Fibroblast of the aortic adventitia (primary cell): ENCODE measurements at places on chromosomes 1 and 21. TPM values are rescaled to one million over a fixed set of nuclear protein-coding genes. Genes with fewer than 3 reads are reported as not detected.

DNA sequence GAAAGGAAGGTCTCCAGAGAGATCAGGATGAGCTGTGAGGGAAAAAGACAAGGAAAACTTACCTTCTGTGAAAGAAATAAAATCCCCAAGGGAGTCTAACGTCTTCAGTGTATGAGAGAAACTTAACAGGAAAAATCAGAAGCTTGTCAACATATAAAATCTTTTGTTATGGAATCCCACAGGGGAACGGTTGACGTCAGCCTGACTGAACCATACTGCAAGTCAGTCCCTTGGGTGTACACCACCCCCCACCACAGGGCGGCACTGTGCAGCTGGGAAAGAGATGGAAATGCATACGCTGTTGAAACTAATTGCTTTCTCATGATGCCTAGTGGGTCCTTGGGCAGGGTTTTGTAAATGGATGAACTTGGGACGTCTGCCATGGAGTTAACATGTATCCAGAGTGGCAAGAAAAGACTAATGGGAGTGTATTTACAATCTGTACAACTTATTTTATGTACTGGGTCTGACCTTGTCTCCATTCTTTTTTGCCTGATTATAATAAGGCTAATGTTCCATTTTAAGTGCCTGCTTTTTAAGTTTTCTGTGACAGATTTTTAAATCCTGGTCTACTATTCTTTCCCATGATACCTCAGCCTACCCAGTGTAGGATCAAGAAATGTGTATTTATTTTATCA is 22.7 kb downstream of the UTP25 start:
- DNase-seq, result peak; percentile 84

GRCh38 chr1:98005326-98006010 is 84.6 kb upstream of the DPYD start:
- peak; percentile 66 for DNase-seq

DNA sequence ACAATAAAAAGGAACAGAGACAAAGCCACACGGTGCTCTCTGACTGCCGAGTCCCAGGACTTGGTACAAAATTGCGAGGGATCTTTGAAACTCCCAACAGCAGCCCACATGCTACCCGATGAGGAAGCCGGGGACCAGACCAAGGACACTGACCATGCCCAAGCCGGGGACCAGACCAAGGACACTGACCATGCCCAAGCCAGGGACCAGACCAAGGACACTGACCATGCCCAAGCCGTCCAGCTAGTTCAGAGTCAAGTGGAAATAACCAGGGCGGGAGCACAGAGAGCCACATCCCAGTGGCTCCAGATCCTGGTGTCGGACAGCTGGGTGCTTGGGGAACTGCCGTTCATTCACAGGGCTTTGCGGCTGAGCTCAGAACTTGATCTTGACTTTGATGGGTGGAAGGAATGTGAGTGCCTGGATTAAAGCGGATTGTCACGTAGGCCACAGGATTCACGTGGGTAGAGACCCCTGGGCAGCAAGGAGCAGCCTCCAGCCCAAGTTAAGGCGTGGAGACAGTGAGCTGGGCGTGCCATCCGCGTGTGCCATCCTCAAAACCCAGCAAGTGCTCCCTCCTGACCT is 16.5 kb upstream of the TRAPPC10 start:
- DNase-seq, result no peak

DNA sequence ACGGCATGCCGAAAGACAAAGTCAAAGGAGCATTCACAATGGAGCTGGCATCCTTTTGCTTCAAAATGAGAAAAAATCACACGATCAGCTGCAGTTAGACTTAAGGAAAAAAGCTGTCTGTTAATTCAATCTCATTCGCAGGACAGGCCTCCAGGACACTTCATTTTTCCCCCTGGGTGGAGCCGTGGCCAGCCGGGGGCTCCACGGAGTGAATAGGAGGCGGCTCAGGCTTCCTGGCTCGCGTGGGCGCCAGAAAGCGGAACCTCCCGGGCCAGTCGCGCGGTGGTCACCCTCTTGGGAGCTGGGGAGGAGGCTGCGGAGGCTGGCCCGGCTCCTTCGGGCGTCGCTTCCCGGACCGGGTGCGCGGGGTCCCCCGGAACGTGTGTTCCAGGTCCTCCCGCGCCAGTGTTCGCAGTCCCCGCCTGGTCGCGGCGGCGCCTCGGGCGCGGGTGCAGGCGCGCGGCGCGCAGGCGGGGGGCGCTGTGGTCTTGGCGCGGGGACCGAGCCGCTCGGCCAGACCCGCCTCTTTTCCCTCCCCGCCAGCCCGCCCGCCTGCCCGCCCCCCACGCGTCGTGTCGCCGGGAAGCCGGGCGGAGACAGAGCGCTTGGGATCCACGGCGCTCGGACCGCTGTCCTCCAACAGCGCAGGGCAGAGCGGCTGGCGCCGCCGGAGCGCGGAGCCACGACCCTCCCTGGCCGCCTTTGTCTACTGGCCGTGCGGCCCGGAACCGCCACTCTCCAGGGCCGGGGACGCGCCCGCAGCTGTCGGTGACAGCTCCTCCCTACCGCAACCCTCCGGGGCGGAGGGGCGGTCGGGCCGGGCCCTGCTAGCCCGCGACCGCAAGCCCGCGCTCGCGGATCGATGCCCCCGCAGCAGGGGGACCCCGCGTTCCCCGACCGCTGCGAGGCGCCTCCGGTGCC is at the start of gene RHOU:
RHOU (plus strand) TSS at position 599 of the 921 bp plus-strand sequence; CDS start at position 863, 264 bp downstream.
- peak; percentile 39 for DNase-seq

DNA sequence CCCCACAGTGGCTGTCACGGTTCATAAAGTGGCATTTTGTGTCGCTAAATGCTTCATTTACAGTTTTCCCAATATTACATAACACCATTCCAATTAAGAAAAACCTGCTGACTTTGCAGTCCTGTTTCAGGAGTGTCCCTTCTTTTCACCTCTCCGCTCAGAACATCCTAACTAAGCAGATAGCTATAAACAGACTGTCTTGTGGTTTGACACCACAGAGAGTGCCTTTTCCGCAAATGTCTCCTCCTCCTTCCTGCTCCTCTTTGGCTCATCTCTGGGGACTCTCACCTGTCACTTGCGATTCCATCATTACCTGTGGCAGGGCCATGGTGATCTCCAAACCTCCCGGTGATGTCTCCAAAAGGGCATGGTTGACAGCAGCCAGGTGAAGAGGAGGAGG is 119.0 kb downstream of the CNIH3 start:
- no peak for DNase-seq

DNA sequence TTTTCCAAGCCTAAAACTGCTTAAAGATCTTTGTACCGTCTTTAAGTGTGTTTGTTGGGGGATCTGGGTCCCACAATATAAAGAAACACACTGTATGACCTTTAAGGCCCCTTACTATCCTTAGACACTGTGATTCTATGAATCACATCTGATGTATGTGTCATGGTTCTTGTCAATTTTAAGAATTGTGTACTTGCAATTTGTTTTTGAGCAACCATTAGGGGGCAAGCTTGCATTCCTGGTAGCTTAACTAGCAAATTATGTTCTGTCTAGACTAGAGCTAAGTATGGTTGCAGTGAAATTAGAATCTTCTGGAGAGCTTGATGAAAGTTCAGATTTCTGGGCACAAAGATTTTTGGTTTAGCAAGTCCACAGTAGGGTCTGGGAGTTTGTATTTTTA is 219.5 kb downstream of the TPR start:
- DNase-seq, result peak; percentile 86

DNA sequence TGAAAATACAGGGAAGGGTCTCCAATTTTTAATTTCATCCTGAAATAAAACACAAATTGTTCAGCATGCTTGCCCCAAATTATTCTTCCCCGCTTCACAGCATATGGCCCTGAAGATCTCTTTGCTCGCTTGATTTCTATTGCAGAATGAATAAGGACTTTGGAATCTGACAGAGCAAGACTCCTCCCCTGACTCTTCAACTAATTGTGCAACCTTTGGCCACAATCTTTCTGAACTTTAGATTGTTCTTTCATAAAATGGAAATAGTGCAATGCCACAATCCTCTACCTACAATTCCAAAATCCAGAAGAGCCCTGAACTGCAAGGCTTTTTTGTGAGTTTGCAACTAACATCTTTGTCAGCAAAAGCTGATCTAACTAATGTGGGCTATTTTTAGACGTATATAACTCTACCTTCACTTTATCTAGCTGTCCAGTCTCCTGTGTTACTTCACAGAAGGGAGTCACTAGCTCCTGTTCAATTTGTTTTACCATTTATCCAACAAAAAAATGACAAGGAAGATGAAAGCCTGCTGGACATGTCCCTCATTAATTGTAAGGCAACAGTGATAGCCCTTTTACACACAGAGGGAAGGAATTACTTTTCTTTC is 13.4 kb downstream of the RNASEL start:
- DNase-seq, result peak; percentile 83

The ST6GALNAC5 gene
- 0.09 TPM in 1 of 2 replicates, not detected in the other for total RNA-seq

DNA sequence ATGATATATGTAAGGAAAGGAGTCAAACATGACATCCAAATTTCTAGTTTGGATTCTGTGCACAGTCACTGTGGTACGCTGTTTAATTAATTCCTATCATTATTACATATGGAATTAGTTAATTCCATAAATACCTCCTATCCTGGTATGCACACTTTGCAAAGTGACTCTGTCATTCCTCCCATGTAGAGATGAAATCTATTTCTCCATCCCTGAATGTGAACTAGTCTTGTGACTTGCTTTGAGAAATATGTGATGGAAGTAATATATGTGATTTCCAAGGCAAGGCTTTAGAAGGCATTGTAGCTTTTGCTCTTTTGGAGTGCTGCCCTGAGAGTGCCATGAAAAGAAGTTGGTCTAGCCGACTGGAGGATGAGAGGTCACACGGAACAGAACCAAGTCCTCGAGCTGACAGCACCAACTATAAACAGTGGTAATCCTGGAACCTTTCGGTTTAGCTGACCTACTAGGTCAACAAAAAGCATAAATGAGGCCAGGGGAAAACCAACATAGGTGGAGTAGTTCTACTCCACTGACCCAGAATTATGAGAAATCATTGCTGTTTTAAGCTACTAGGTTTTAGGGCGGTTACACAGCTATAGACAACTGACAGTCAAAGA is 1.5 kb downstream of the SELENOF start:
- peak; percentile 22 for DNase-seq

The ADORA3 gene
- not detected in 2 replicates for total RNA-seq

DNA sequence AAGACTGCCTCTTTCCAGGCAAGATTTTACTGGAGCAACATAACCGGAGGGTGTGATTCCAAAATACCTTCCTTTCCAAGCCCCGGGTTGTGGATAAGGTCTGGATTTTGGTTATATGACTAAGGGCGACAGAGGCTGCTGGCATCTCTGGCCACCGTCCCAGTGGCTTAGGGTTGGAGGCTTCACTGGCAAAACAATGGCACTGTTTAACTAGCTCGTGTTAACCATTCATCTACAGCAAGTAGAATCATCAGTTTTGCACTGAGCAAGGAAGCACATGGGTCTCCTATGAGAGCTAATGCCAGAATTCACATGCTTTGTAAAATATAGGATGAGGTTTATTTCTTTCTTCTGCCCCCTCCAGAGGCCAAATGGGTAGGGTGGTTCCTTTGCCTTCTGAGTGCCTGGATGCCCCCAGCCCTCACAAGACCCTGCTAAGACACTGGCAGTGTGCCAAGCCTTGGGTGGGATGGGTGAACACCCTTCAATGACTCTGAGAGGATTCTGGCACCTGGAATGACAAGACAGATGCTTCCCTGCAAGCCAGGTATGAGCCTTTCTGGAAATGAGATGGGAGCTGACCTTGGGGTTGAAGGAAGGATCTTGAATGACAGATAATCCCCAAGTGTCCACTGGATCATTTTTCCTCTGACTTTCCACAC is 36.8 kb downstream of the DHCR24 start:
- DNase-seq, result no peak

The PDZK1IP1 gene
- not detected in 2 replicates for total RNA-seq

GRCh38 chr1:99457381-99458165 is 188.3 kb upstream of the PALMD start:
- peak; percentile 33 for DNase-seq

DNA sequence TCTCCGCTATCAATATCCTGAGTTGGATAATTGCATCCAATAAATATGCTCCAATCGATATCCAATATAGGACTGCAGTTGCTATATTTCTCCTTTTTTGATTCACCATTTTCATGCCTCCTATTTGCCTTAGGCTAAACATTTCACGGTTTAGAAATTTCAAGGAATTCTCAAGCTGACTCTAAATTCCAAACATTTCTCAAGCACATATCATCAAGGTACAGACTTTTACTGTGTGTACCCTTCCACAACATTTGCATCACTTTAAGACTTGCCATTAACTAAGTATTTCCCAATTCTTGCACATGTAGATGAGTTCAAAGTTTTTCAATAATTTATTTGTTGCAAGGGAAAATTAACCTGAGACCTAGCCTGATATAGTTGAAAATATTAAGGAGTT is 795.2 kb upstream of the TMPRSS15 start:
- DNase-seq, result no peak

The MTARC1 gene
- 0.72 and 4.3 TPM in 2 replicates for total RNA-seq

GRCh38 chr1:160291248-160292220 is 6.6 kb upstream of the PEX19 start:
- DNase-seq, result peak; percentile 74

DNA sequence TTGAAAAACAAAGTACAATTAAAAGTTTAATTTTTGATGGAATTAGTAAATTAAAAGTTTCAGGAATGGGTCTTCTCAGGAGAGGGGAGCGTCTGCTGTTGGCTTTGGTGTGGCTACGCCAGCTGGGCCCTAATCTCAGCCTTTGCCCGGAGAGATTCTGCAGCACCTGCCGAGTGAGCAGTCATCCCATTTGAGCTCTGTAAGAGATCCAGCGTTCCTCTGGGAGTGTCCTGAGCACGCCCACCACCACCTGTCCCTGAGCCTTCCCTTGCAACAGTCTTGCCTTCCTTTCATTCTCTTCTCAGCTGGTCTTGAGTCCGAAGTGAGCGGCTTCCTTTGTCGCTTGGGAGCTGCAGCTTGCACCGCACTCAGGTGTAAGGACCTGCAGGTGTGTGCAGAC is 263.1 kb downstream of the CAMTA1 start:
- no peak for DNase-seq

- peak; percentile 16 for DNase-seq
These were observed 316.5 kb upstream of the USP24 start for GRCh38 chr1:55531644-55532043.

GRCh38 chr1:202076050-202076511 is 46.6 kb upstream of the GPR37L1 start:
- peak; percentile 16 for DNase-seq

DNA sequence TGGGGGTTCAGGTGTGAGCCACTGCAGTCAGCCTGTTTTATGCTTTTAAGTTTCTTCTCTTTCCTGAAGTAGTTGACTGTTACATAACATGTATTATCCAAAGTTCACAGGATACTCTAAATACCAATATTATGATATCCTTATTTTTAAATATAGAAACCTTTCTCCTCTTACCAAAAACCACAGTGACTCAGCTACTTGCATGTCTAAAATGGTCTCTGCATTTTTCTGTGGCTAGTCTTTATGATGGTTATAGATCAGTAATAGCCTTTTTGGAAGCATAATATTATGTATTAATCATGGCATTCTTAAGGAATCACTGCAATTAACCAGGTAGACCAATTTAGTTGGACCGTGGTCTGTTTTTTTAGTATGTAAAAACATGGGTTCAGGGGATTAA is 210.8 kb upstream of the CACYBP start:
- peak; percentile 85 for DNase-seq

DNA sequence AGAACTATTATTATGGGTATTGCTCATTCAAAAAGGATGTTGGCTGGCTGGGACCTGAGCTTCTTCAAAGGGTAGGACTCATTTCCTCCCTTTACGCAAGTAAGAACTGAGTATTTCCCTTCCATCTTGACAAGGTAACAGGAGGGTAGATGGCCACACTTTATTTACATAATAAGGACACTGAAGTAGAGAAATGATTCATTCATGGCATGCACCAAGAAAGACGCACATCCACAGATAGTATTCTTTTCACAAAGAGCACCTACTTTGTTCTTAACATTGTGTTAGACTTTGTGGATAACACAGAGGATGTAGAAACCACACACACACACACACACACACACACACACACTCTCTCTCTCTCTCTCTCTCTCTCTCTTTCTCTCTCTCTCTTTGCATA is 82.9 kb downstream of the FAM78B start:
- DNase-seq, result peak; percentile 23

The PGLYRP3 gene
- total RNA-seq, result not detected in 2 replicates
